AG20443 (cell line): ENCODE measurements at places on chromosomes 2 and 18.

DNA sequence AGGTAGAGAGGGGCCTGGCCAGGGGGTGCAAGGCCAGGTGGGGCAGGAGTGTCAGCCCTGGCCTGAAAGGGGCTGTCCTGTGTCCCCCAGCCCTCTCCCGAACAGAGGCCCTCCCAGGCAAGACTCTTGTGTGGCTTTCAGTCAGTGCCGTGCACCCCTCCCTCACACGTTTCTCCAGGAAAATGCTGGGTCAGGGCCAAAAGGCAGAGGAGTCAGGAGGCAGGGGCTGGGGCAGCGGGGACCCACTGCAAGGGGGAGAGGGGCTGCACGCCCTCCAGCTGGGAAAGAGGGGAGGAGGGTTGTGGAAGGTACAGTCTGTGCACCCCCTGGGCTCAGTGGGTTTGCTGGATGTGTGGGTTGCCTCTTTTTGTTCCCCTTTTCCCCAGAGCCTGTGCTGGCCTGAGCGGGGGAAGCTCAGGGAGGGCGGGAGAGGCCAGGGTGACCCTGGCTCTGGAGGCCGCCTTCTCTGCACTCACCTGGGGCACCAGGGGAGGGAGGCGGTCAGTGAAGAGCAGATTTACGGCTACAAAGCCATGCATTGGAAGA, 4.1 kb downstream of the KCNF1 start:
- no peak for DNase-seq

DNA sequence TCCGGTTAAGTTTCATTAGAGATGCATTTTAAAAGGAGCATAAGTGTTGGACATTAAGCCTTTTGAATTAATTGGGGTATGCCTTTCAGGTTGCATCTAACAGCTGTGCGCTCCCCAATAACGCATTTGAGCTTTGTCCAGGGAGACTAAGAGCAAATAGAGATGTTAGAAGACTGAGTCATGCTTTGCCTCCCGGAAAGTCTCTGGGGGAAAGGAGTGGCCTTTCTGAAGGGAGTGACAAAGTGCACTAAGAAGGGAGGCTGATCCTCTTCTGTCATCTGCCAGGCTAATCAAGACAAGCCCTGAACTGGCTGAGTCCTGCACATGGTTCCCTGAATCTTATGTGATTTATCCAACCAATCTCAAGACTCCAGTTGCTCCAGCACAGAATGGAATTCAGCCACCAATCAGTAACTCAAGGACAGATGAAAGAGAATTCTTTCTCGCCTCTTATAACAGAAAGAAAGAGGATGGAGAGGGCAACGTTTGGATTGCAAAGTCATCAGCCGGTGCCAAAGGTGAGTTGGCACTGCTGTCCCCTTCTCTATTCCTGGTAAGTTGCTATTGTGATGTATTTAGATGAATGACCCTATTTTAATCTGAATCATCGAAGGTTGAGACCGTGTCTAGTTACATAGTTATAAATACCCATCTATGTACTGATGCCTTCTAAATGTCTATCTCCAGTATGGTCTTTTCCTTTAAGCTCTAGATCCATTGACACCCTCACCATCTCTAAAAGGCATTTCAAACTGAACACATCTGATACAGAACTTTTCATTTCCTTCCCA, 12.1 kb downstream of the TTL start:
- DNase-seq, result peak; percentile 83

GRCh38 chr2:6823111-6823510, 42.6 kb downstream of the CMPK2 start:
- DNase-seq, result no peak

DNA sequence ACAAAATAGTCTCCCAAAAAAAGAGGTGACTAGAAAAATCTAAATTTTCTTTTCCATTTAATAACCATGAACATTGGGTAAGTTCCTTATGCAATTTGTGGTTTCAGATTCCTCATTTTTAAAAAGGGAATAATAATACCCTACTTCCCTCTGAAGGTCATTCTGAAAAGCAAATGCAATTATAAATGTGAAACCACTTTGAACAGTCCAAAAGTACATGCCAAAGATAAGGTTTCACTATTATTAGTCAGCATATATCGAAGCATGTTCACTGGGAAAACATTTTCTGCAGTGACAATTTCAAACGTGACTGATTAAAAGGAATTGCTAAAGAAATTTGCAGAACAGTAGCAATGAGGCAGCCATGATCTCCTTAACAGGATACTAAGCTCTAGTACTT, 100.1 kb upstream of the RNF152 start:
- peak; percentile 17 for DNase-seq

- DNase-seq, result no peak
Observed at GRCh38 chr2:855177-855576, 95.5 kb upstream of the SNTG2 start.

DNA sequence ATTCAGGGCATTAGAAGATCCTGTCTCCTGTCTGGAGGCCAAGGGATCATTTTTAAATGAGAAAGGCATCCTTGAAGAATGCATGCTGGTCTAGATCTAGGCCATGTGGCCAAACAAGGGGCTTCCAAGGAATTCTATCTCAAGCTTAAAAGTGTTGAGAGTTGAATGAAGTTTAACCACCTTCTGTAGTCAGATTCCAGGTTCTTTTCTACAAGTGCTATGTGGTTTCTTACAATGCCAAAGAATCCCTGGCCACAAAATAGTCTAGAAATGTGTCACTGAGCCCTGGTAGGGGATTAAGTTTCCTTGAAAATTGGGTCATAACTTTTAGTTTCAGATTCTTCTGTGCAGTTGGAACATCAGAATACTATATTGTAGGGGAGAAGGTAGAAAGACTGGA, 640.7 kb upstream of the ACVR2A start:
- DNase-seq, result peak; percentile 83

- DNase-seq, result no peak
Observed at GRCh38 chr2:151403914-151404313, 5.8 kb upstream of the RIF1 start.

GRCh38 chr2:95391641-95392310, 10.7 kb upstream of the FAHD2A start:
- DNase-seq, result peak; percentile 2

DNA sequence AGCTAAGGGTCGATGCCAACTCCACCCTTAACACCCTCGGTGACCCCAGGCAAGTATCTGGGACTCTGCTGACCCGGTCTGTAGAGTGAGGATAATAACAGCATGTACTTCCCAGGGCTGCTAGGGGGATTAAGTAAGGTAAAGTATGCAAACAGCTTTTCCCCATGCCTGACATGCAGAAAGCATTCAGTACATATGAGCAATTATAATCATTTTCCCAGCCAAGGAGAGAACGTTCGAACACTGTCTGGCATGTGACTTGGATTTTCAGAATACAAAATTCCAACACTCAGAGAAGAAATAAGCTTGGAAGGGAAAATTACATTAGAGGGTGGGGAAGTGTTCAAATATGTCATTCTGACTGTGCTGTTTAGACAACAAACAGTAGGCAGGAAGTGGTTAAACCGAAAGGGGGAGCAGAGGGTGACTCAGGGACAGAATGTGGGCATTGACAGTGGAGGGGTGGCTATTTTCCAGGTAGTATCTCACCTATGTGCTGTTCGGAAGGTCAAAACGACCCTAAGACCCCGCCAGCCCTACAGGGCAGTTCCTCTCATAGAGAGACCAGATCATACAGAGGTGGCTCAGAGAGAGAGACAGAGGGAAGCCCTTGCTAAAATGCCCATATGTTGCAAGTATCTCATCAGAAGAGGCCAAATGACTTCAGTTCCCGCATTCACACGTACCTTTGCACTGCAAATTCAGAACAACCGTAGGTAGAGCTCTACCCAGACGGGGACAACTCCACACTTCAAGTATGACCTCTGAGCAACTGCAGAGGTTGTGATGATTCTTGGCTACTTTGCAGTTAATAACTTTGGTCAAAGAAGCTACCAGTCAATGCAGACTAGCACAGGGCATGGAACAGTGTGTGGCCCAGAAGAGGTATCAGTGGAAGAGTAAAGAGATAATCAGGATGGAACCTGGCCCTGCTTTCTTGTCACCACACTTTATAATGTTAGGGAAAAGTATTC, 14.8 kb downstream of the ASPRV1 start:
- DNase-seq, result peak; percentile 49

GRCh38 chr2:239121600-239122012, 273.7 kb downstream of the TWIST2 start:
- no peak for DNase-seq

GRCh38 chr2:184113696-184114403, 484.5 kb upstream of the ZNF804A start:
- DNase-seq, result no peak
